ENCODE measurements at places on chromosomes 13 and 19.

GRCh38 chr13:51432576-51432975 is 20.3 kb downstream of the INTS6 start:
- DNase-seq, result peak; percentile 3

GRCh38 chr13:50846861-50847475 is 3.5 kb upstream of the DLEU7 start:
- DNase-seq, result no peak

DNA sequence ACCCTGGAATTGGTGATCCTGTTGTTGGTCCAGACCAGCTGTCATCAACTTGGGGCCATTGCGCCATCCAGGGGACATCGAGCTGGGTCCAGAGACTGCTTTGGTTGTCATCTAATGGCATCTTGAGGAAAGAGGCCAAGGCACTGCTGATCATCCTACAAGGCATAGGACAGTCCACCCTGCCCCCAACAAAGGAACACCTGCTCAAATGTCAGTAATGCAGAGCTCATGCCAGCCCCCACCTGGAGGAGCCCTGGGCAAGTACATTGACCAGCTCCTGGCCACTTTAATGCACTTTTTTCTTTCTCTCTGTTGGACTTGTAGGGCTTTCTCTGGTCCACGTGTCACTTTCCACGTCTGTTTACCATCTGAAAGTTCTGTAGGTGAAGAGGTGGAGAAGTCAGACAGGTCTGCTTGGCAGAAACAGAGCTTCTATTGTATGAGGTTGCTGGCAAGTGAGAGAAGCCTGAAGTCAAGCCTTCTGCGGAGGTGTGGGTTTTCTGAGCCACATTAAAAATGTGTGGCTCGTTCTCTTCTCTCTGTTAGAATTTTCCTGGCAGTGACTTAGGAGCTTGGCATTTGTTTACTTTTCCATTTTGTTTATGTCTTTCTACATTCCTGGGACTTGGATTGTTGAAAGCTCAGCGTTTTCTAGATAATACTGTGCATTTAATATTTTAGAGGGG is 124.0 kb upstream of the RNF113B start:
- peak; percentile 76 for DNase-seq

DNA sequence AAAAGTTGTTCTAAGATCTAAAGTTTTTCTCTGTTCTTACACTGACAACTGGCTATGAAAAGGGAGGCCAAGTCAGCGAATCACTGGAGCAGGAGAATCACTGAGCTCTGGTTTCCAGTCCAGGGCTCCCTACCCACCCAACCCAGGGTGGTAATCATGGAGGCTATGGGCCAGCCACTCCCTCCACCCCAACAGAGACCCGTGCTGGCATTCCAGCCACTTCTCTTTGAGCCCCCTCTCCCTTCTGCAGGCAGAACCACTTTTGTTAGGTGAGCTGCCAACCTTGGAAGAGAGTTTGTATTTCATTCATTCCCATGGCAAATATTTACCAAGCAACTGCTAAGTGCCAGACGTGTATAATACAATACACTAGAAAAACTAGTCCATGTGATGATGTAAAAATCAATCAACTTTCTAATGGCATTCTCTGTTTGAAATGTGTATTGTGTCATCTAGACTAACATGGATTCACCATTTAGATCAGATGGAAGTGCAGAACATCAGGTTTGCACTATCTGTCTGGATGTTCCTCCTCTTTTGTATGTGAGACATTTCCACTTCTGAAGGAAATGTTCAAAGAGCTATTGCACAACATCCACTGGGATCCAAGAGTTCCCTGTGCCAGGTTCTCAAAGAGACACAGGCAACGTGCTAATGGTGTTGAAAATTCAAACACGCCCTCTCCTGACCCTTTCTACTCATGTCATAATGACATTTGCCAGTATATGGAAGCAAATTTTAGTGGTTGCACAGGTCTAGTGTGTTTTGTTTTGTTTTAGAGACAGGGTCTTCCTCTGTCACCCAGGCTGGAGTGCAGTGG is 5.3 kb downstream of the MLNR start:
- DNase-seq, result peak; percentile 29

DNA sequence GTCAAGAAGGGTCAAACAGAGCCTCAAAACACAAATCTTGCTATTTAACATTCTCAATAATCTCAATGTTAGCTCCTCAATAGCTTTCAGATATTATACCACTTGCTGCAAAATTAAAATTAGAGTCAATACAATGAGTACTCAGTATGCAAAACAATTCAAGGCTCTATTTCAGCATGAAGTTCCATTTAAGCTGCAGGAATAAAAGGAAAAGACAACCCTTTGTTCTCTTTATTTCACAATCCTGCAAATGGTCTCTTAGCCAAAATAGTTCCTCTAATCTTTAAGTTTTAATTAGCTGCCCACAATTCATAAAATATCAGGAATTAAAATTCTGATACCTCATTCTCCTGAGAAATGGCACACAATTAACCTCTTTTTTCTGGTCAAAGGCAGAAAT is 40.5 kb upstream of the DCT start:
- peak; percentile 19 for DNase-seq

- DNase-seq, result no peak
Measured at GRCh38 chr13:46116653-46117502, 12.0 kb upstream of the CPB2 start.

DNA sequence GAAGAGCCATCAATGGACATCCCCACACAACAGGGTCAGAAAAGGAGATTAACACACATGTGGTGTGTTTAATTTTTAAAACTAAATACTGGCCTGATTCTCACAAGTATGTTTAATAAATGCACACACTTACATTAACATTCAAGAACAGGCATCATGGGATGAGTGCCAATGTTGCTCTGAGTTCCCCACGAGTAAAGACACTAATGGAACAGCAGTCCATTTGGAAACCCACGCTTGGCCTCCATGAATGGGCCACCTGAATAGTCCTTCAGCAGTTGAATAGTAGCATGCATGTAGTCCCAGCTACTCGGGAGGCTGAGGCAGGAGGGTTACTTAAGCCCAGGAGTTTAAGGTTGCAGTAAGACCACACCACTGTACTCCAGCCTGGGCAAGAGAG is 195.2 kb upstream of the IPO5 start:
- DNase-seq, result peak; percentile 66

Data from lung (tissue), 17 donors.